ENCODE measurements at places on chromosomes 2 and 18. TPM values are rescaled to one million over a fixed set of nuclear protein-coding genes. Genes with fewer than 3 reads are reported as not detected.

Gene SEC11C
- total RNA-seq, result 20.8 TPM

Gene FOXD4L1
- total RNA-seq, result not detected

Gene TMEM182
- 0.85 TPM for total RNA-seq

Gene CHAC2
- 5.8 TPM for total RNA-seq

Gene MC2R
- not detected for total RNA-seq

Gene KLHL30
- total RNA-seq, result 0.19 TPM

Gene C2orf72
- total RNA-seq, result not detected

Gene PLEKHH2
- total RNA-seq, result 0.28 TPM

Gene ABCG8
- not detected for total RNA-seq

Gene ANKRD44
- 5.6 TPM for total RNA-seq

Gene ANKRD30B
- not detected for total RNA-seq

Gene RBM44
- 0.47 TPM for total RNA-seq

Gene UGT1A10
- not detected for total RNA-seq

Gene XDH
- not detected for total RNA-seq

Gene MREG
- 5.2 TPM for total RNA-seq

Gene UBXN4
- total RNA-seq, result 60.8 TPM

Gene AOX1
- total RNA-seq, result 3.9 TPM

Gene LTBP1
- 10.7 TPM for total RNA-seq

Gene LRPPRC
- total RNA-seq, result 58.7 TPM

Gene CPO
- not detected for total RNA-seq

Gene CDH20
- 2.8 TPM for total RNA-seq

Gene FLACC1
- 1.0 TPM for total RNA-seq

Gene CRYGC
- not detected for total RNA-seq

Gene ANKRD53
- 0.09 TPM for total RNA-seq

Gene ATF2
- total RNA-seq, result 42.7 TPM

Gene CRYBA2
- not detected for total RNA-seq

Gene VWA3B
- not detected for total RNA-seq

Gene BMP10
- not detected for total RNA-seq

Gene CHRND
- not detected for total RNA-seq

Gene MAIP1
- total RNA-seq, result 20.2 TPM

Gene NCK2
- total RNA-seq, result 41.0 TPM

Gene PCARE
- under 0.01 TPM for total RNA-seq

Gene TUBA3E
- total RNA-seq, result not detected

Gene IL36G
- total RNA-seq, result not detected

Gene OBSL1
- 22.0 TPM for total RNA-seq

Gene GPR39
- 0.38 TPM for total RNA-seq

Gene NT5C1B
- not detected for total RNA-seq

Gene MC5R
- total RNA-seq, result not detected

Gene SPDYA
- total RNA-seq, result 1.3 TPM

Gene UGT1A8
- total RNA-seq, result not detected

Gene PAIP2B
- total RNA-seq, result 0.54 TPM

Gene GKN2
- total RNA-seq, result not detected

Gene TTC31
- 9.5 TPM for total RNA-seq

Gene FBXO11
- 49.8 TPM for total RNA-seq

Gene SOX11
- not detected for total RNA-seq

Gene ARHGAP15
- not detected for total RNA-seq

Gene CYRIA
- total RNA-seq, result 27.4 TPM

Gene NTSR2
- total RNA-seq, result not detected

Gene ST8SIA5
- under 0.01 TPM for total RNA-seq

Gene DLGAP1
- total RNA-seq, result 0.09 TPM

Gene CENPA
- total RNA-seq, result 5.2 TPM

Gene MEP1B
- 0.19 TPM for total RNA-seq
